ENCODE measurements at places on chromosomes 1 and 21.

GRCh38 chr1:236895665-236896387 is 100.7 kb downstream of the MTR start:
- no peak for DNase-seq

- DNase-seq: no peak
Observed at GRCh38 chr1:15628003-15628402, 10.7 kb downstream of the DDI2 start.

GRCh38 chr1:162165528-162165927 is 96.0 kb downstream of the NOS1AP start:
- DNase-seq: no peak

GRCh38 chr1:216904471-216904870 is 181.2 kb upstream of the ESRRG start:
- no peak for DNase-seq

GRCh38 chr1:26353210-26353859 is 595 bp downstream of the CRYBG2 start:
- no peak for DNase-seq

GRCh38 chr1:55214212-55214933 is 791 bp downstream of the USP24 start:
- DNase-seq: peak; percentile 45

DNA sequence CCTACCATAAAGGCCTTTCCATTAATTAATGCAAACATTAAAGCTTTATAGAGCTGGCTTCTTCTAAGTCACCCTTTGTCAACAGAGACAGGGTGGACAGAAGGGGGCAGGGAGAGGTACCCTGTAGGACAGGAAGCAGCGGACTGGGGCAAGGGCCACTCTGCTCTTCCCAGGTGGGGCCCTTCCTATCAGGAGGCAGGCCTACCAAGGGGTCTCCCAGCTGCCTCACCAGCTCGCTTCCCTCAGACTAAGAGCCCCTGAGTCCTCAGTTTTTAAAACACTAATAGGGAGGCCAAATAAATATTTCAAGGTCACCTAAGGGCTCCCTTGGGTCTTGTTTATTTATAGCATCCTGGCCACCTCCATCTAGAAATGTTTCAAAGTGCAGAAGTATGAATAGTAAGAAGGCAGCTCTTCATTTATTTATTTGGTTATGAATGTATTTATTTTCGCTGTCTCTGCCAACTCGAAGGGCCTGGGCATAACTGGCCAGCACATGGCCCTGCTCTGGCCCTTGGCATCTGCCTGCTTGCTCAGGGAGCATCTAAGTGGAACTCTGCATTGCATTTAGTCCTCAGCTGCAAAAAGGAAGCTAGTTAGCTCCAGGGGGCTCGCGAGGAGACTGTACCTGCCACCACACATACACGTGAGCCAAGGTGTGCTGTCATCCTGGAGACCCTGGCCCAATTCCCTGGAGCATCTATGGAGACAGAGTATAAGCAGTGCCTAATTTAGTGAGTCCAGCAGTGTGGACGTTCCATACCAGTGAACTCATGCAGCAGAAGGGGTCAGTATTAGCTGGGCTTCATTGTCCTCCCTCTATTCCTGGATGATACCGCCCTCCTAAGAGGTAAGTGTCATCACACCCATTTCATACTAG is 395.1 kb upstream of the VAMP3 start:
- no peak for DNase-seq

DNA sequence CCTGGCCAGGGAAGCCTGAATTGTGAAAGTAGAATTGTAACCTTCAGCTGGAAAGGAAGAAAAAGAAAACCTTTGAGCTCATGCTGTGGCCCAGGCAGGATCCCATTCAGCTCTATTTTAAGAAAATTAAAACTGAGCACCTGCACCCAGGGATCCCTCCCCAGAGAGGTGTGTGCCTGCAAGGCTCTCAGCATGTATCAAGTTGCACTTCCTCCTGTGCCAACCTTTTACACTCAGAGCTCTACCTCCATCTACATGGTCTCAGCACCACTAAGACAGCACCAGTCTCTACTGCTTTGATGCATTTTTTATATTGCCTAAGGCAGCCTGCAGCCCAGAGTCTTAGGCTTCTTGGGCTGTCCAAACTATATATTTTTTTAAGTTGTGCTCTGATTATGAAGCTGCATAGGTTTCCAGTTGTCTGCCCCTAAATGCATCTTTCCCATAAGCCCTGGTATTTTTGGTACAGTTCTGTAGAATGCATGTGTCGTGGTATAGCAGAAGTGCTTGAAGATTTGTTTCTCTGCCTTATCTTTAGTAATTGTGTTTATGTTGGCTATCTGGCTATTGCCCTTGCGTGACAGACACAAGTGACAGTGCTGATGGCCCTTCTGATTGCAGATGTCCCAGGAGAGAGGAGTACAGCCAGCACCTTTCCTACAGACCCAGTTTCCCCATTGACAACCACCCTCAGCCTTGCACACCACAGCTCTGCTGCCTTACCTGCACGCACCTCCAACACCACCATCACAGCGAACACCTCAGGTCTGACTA is 63.1 kb downstream of the PTPRC start:
- no peak for DNase-seq

DNA sequence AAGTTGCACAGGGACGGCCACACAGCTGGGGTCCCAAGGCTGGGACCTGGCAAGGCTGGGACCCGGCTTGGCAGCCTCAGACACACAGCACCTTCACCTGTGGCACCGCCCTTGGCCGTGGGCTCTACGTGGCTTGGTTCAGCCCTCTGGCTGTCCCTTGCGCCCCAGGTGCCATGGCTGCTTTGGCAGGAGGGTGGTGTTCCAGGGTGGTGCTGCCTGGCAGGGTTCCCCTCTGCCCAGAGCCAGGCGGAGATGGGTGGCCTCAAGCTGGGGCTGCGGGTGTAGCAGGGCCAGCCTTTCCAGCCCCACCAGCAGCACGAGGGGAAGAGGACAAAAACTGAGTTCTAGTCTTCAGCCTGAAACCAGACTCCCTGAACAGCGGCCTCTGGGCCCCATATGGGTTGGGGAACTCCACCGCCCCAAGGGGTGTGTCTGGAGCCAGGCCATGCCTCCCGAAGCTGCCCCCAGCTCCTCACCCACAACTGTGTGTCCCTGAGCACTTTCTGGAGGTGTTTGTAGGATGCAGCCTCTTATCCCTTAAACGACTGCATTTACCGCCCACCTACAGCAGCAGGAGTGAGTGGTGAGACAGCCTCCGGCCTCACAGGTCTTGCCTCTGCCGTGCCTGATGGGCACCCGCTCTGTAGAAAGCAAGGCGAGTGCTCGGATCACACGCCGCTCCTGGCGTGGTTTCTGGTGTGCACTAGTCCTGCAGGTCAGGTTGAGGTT is 92.3 kb downstream of the PDE9A start:
- no peak for DNase-seq

DNA sequence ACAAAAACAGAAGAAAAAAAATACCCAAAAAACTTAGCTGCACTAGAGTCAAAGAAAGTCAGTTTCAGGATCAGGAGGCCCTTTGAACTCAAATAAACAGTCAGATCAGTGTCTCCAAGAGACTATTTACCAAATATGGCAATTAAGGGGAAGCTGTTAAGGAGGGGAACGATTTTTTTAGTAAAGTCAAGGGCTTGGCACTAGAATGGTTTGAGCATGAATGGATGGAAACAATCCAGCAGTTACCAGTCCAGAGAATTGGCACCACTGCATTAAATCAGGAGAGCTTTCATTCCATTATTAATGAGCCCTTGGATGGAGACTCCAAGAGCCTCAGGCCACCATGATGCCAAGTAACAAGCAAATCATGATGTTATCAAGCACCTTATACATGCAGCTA is 7.2 kb downstream of the TRAPPC3 start:
- no peak for DNase-seq

DNA sequence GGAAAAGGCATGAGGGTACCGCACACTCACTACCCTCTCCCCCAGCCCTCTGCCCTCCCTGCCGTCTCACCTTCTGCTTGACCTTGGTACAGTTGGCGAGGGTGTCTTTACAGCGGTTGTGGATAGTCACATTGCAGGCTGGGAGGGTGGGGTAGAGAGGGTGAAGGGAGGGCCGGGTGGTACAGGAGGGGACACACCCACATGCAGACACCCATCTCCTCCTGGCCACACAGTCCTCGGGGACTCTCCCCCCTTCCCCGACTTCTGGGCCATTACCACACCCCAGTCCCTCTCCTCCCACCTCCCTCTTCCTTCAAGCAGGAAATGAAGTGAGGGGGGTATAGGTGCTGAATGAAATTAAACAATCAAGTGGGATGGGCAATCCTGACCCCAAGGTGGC is 11.6 kb downstream of the ARHGEF2 start:
- DNase-seq: no peak

GRCh38 chr1:117473063-117473462 is 105.8 kb downstream of the MAN1A2 start:
- no peak for DNase-seq

- no peak for DNase-seq
Observed at GRCh38 chr1:85976516-85977205, 179.9 kb downstream of the COL24A1 start.

DNA sequence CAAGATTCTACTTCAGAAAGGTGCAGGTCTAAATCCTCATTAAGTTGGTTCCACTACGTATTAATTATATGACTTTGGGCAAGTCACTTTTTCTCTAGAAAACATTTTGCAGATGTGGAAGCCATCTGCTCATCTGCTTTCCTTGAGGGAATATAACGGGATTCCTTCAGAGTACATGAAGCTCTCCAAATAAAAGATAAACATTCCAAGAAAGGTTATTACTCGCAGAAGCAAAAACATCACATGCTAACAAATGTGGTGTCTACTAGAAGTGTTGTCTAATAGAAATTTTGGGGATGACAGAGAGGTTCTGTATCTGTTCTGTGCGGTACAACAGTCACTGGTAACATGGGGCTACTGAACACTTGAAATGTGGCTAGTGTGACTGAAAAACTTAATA is 60.2 kb downstream of the NIBAN1 start:
- no peak for DNase-seq

GRCh38 chr1:77395051-77395450 is 113.2 kb downstream of the AK5 start:
- no peak for DNase-seq

GRCh38 chr1:172821609-172822274 is 162.8 kb downstream of the FASLG start:
- no peak for DNase-seq

- no peak for DNase-seq
Observed at GRCh38 chr1:167616521-167616920, 13.5 kb upstream of the RCSD1 start.

DNA sequence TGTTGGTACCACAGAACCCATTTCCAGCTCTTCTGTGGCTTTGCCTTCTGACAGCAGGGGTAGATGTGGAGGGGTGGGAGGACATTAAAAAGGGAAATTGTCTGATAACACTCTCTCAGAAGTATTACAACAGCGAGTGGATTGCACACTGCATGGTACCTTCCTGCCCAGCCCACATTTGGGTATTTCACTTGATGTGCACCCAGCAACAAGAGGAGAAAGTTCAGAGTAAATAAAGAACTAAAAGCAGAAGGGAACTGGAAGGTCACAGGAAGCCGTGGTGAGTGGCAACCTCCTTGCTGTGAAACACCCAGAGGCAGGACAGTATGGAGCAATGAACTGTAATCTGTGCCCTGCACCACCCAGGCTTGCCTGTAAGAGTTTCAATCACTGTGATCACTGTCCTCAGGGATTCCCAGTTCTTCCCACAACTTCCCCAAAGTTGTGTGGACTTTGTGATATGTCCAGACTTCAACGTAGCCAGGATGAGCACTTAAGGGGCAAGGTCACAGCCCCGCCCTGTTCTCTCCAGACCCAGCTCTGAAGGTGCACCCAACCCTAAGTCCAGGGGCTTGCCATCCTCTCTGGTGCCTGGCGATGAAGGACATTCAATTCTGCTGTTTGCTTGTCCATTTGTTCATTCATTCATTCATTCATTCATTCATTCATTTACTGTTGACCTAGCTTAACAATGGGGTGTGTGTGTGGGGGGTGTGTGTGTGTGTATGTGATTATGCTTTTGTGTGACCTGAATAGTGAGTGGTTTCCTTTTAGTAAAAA is 18.7 kb upstream of the F5 start:
- no peak for DNase-seq

DNA sequence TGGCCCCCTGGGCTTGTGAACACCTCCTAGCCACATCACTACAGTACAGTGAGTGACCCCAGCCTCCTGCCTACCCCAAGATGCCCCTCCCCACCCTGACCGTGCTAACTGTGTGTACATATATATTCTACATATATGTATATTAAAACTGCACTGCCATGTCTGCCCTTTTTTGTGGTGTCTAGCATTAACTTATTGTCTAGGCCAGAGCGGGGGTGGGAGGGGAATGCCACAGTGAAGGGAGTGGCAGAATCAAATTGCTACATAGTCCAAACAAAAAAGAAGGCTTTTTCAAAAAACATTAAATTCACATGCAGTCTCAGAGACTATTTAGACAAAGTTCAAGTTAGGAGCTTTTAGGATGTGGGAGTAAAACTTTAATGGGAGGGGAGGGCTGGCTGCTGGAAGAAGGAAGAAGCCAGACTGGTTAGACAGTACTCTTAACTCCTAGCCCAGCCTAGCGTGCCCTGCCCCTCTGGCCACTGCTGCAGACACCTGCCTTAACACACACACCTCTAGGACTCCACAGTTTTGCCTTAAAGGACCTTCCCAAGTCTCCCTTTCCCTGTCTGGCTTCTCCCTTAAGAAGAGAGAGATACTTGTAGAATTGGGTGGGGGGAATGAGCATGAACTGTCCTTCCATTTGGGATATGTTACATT is 9.4 kb downstream of the PEA15 start:
- DNase-seq: no peak

DNA sequence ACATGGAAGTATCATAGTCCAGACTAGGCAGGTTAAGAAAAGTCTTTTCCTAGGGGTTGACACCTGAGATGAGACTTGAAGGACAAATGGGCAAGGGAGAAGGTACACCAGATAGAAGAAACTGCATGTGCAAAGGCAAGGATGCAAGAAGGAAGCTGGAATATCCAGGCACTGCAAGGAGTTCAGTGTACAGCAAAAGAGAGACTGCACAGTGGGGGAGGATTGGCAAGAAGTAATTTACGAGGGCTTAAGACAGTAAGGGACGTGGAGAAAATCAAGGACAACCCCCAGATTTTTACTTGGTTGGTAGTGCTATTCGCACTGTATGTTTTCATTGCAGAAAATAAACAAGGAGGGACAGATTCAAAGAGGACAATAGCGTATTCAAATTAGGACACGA is 58.5 kb downstream of the DNM3 start:
- DNase-seq: no peak

DNA sequence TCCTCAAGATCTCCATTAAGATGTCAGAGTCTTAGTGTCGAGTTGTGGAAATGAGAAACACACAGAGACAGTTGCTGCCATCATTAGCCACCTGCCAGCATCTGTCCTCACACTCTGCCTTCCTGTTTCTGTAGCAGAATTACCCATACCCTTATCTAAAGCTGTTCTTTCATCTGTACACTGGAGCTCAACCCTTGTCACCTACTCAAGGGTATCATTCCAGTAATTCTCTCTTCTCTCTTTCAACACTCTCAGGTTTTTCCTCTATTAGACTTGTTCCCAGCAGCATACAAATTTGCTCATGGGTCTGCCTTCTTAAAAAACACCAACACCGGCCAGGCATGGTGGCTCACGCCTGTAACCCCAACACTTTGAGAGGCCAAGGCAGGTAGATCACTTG is 27.4 kb upstream of the RNF2 start:
- DNase-seq: no peak

- DNase-seq: no peak
Observed at GRCh38 chr1:180863158-180863775, 49.4 kb upstream of the KIAA1614 start.

- no peak for DNase-seq
Observed at GRCh38 chr1:190436615-190437014, 41.0 kb downstream of the BRINP3 start.

GRCh38 chr1:3061566-3061965 is 7.4 kb upstream of the PRDM16 start:
- no peak for DNase-seq

All from left renal pelvis (tissue), 4 donors.